NCI-H524 treated with DMSO at 0.1 percent for 48 hours (cell line): ENCODE measurements at places on chromosomes 6 and 20.

DNA sequence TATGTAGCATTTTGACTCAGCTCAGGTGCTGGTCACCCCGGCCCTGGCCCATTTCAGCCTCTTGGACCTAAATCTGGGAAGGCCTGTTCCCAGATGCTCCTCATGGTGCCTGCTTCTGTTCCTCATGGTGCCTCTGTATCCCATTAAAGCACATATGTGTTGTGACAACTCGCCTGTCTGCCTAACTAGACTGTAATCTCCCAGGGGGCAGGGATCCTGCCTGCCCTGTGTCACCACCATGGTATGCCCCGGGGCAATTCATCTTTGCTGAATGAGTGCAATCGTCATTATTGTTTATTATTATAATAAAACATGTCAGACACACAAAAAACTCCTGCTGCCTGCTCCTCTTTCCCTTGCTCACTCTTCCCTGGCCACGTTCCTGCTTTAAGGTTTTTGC is 62.0 kb downstream of the ZFP64 start:
- DNase-seq = no peak

DNA sequence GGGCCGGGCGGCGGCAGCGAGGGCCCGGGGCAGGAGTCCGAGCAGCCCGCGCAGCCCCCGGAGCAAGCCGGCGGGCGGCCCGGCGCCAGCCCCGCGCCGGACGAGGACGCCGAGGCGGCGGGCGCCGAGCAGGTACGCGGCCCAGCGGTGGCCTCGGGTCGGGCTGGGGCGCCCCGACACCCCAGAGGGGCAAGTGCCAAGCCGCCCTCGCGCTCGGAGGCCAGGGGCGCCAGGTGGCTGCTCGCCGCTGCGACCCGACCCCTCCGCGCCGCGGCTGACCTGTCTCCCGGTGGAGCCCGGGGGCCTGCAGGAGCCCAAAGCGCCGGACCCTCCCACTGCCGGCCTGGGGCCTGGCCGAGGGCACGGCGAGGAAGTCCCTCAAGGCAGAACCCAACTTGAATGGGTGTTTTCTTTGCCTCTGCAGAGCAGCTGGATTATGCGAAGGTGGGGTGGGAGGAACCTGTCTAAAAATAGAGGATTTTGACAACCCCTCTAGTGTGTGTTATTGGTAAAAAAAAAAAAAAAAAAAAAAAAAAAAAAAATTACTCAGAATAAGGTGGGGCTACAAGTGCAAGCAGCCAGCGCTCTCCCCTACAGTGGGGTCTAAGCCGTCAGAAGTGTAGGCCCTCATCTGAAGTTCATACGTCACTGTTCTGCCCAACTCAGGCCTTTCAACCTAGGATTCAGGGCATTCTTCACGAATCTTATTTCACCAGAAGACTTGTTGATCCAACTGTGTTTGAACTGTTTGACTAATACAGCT is 609 bp downstream of the OGFRL1 start:
- DNase-seq = no peak

GRCh38 chr20:56518721-56519398 is 5.7 kb upstream of the FAM209A start:
- no peak for DNase-seq

DNA sequence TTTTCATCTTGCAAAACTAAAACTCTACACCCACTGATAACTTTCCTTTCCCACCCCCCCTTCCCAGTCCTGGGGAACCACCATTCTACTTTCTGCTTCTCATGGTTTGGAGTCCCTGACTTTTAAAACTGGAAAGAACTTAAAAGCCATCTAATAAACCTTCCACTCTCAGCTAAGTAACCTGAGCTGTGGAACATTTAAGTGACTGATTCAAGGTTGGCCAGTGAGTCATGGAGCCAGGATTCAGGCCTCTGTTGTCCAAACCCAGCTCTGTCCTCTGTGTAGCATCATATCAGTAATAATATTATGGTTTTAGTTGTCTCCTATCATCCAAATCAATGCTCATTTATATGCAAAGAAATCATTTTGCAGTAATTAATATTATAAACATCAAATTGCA is 176.0 kb upstream of the NT5E start:
- DNase-seq = no peak

GRCh38 chr20:51597389-51598231 is 55.1 kb upstream of the NFATC2 start:
- no peak for DNase-seq

GRCh38 chr6:4970739-4971395 is 33.0 kb downstream of the RPP40 start:
- DNase-seq = no peak

GRCh38 chr20:46246559-46246958 is 61.7 kb downstream of the CDH22 start:
- DNase-seq = no peak

- no peak for DNase-seq
Observed at GRCh38 chr20:58518896-58519593, 3.8 kb upstream of the APCDD1L start.

GRCh38 chr20:53739799-53740785 is 146.5 kb upstream of the ZNF217 start:
- DNase-seq = no peak

GRCh38 chr6:138485005-138485545 is 14.2 kb downstream of the NHSL1 start:
- no peak for DNase-seq

DNA sequence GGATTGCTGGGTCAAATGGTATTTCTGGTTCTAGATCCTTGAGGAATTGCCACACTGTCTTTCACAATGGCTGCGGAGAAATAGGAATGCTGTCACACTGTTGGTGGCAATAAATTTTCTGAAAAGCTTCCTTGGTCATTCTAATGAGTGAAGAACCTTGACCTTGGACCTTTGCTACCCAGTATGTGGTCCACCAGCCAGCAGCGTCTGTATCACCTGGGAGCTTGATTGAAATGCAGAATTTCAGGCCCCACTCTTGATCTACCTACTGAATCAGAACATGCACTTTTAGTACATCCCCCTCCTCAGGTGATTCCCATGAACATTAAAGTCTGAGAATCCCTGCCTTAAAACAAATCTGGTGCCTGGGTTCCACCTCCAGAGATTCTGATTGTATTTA is 27.5 kb upstream of the GLP1R start:
- no peak for DNase-seq

- DNase-seq = no peak
Observed at GRCh38 chr6:75204959-75205775, 686 bp downstream of the COL12A1 start.

GRCh38 chr6:90347411-90347851 is 50.8 kb upstream of the BACH2 start:
- DNase-seq = no peak

DNA sequence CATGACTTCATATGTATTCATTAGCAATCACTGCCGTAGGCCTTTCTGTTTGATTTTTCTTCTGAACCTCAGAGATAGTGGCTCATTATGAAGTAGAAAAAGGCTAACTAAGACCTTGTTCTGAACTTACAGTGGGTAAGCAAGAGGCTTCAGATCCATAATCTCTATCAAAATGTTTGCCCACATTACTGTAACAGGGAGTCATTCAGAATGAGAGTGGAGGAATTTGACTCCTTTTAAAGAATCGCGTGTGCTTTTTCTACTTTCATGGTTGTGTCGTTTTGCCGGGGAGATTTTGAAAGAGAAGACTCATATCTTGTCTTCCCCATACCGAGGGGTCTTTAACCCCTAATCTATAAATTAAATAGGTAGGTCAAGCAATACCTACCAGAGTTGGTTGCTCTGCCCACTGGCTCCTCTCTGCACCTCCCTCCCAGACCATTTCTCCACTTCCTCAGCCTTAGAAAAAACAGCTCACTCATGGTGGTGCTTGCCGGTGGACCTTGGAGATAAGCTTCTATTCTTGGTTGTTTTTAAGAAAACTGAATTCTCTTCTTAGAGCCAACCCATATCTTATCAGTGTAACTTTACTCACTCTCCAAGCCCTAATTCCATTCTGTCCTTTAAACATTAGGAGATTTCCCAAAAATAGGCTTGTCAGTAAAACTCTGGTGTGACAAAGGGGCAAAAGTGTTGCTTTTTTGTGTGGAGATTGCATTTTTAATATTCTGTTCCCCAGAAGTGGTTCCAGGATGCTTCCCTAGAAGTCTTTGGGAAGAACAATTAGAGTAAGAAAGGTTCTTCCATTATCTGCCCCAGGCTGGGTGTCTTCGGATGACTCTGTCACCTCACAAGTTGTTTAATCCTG is 56.6 kb downstream of the E2F3 start:
- no peak for DNase-seq

DNA sequence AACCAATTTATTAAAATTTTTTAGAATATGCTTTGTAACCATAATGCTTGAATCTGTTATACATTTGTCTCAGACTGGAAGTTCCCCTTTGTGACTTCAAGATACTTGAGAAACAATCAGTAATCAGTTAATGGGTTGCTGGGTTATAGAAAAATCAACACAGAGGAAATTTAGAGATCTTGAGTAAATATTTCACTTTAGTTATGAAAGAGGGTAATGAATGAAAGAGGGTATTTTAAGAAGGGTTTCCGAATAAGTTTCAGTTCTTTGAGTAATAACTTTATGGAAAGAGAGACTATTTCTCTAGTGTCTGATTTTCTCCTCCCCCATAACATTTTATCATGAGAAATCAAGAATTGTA is 21.4 kb downstream of the ZFAND3 start:
- no peak for DNase-seq

GRCh38 chr20:34129518-34130162 is 17.6 kb upstream of the EIF2S2 start:
- DNase-seq = peak; percentile 49

DNA sequence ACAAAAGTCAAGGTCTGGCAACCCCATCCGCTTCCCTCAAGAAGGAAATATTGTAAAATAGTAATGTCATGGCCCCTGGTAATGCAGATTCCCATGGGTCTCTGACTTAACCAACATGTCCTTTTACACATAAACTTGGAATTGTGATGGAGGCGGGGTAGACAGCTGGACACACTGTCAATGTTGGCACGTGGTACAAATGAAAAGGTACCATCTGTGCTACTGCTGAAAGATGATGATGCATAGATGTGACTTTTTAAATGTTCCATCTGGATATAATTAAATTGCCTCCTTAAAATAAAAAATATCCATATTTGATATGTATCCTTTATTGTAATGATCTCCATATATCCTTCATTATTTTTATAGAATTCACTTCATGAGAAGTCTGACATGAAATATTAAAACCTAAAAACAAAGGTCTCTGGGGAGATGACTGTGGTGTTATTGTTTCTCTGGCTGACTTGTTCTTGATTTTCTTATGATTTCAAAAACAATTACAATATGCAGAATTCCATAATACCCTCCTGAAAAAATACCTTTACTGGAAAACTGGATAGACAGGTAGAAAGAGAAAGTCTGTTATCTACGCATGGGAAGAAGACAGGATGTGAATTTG is 104.5 kb downstream of the MKKS start:
- peak; percentile 86 for DNase-seq

DNA sequence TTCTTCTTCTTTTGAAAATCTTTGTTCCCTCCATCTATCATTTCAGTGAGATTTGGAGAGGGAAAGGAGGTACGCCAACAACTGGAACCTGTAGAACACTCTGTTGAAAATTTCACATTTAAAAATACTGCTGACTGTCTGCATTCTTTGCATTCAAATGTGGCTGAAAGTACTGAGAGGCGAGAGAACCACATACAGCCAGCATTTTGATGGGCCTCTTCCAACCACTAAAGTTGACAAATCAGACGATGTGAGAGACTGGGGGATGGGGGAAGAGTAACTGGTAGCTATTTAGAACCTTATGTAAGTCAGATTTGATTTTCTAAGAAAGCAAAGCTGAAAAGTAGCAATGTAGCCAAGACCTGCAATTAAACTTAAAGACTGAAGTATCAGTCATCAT is 77.5 kb downstream of the FKBP5 start:
- DNase-seq = no peak

- no peak for DNase-seq
Observed at GRCh38 chr20:44050925-44051660, 135.9 kb downstream of the JPH2 start.

DNA sequence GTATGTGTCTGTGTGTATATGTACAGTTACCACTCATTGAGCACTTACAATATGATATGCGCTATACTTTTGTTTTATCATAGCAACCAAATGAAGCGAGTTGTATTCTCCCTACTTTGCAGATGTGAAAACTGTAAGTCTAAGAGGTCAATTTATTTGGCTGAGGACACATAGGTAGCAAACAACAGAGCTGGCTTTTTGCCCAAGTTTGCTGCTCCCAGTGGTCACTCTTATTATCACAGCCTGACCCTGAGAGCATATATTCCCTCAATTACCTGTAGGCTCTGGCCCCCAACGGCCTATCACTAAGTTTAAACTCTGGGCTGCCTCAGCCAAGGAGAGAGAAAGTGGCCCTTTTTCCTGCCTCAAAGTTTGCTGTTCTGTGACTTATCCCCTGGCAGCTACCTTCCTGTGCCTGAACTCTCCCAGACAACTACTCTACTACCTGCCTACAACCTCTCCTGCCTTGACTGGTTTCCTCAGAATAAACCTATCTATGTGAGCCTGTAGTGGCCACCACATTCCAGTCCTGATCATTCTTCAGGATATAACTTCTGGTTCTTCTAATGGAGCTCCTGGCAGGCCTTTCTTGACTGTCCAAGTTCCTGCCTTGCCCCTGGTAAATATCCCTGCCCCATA is 221.8 kb downstream of the FRK start:
- DNase-seq = no peak

GRCh38 chr6:10403385-10404106 is 11.3 kb downstream of the TFAP2A start:
- peak; percentile 63 for DNase-seq

DNA sequence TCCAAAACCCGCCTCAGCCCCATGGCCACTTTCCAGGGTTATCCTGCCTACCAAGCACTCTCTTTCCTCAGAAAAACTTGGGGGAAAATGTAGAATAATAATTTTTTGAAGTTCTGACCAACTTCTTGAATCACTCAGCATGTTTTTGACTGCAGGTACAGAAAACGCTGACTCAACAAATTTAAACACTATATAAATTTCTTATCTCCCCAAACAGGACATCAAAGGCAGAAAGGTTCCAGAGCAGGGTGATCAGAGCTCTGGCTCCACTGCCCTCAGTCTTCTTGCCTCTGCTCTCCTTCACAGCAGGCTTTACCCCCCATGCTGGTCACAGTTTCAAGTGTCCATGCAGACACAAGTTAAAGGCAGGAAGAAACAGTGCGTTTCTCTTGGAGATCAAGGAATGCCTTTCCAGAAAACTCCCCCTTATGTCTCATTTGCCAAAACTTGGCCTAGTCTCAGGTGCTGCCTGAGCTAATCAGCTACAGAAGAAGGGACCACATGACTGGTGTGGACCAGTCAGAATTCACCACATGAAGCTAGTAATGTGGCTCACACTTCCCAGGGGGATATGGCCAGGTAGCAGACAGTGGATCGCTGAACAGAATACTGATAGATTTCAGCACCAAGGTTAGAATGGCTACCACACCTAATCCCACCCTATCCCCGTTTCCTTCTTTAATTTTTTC is 24.4 kb upstream of the SLC17A3 start:
- no peak for DNase-seq

DNA sequence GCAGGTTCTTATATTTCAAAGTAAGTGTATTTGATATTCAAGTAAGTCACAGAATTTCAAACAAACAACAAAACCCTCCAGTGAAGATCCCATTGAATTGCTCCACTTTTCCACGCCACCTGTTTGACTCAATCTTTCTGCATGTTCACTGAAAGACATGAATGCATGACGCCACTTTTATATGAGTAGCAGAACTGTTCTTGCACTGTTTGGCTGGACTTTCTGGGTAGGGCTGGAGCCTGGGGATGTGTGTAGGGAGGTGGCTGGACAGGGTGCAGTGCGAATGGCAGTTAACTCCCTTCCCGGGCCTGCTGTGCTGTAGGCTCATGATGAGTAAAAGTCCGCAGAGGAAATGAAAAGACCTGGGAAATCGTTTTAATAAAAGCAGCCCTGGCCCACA is 39.7 kb downstream of the IL20RA start:
- no peak for DNase-seq

GRCh38 chr6:44253307-44254101 is 3.8 kb downstream of the SLC35B2 start:
- DNase-seq = no peak
